ENCODE measurements at places on chromosomes 3 and 15. TPM values are rescaled to one million over a fixed set of nuclear protein-coding genes. Genes with fewer than 3 reads are reported as not detected.

The ITPKA gene
- not detected for total RNA-seq

The CACNA1D gene
- total RNA-seq, result not detected

The UROC1 gene
- total RNA-seq, result not detected

The FOXL2 gene
- total RNA-seq, result not detected

The PLA2G4E gene
- not detected for total RNA-seq

The TRIM59 gene
- 16.2 TPM for total RNA-seq

The EPHA6 gene
- not detected for total RNA-seq

GRCh38 chr3:111824351-111824750 is 34.7 kb upstream of the PHLDB2 start:
- H3K4me3 ChIP-seq, result no peak overlapping the region
- H3K4me1 ChIP-seq, result no peaks in the 10 kb centered on the region
- DNase-seq, result no peak
- no peaks in the 10 kb centered on the region for H3K36me3 ChIP-seq
- H3K27me3 ChIP-seq, result no peaks in the 10 kb centered on the region
- H3K27ac ChIP-seq, result no peak overlapping the region

DNA sequence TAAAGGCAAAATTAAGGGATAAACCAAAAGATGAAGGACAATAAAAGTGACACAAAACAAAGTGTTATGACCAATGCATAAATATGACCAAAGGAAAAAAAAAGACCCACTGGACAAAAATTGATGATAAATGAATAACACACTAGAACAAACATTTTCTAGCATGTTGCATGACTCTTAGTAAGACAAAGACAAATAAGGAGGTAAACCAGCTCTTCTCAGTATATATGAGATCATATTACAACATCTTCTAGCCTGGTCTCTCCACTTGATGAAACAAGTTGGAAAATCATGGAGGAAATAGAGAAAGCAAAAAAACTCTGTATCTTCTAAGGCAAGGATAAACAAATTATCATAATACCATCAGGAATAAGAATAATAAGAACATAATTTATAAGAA is 163.9 kb upstream of the GBE1 start:
- no peak for DNase-seq
- H3K36me3 ChIP-seq, result no peaks in the 10 kb centered on the region
- no peak overlapping the region for H3K27ac ChIP-seq

GRCh38 chr3:184156522-184156955 is 1.4 kb downstream of the DVL3 start:
- peak overlapping the region; percentile 90 for H3K4me3 ChIP-seq
- no peaks in the 10 kb centered on the region for H3K27me3 ChIP-seq
- no peak overlapping the region for H3K27ac ChIP-seq
- H3K4me1 ChIP-seq, result peaks cover 38% of the 10 kb centered on the region
- DNase-seq, result no peak
- no peaks in the 10 kb centered on the region for H3K36me3 ChIP-seq

DNA sequence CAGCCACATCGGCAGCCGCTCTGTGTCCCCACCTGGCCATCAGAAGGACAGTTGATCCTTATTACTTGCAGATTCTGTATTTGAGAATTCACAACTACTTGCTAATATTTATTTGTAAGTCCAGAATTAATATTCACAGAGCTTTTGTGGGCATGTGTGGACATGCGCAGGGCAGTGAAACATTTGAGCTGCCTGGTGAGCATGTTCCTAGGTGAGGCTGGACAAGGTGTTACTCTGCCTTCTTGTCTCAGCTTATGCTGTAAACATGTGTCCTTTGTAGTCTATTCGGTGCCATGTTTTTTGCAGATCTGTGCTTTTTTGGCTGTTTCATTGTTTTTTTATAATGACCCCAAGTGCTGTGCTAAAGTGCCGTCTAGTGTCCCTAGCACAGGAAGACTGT is 15.6 kb downstream of the FAH start:
- DNase-seq, result no peak
- H3K27me3 ChIP-seq, result no peaks in the 10 kb centered on the region
- H3K27ac ChIP-seq, result no peak overlapping the region
- H3K4me1 ChIP-seq, result no peaks in the 10 kb centered on the region

GRCh38 chr3:1179146-1179545 is 86.3 kb downstream of the CNTN6 start:
- H3K4me1 ChIP-seq, result no peaks in the 10 kb centered on the region
- no peak for DNase-seq
- H3K27me3 ChIP-seq, result no peaks in the 10 kb centered on the region
- no peak overlapping the region for H3K27ac ChIP-seq

GRCh38 chr15:35450492-35450891 is 95.5 kb downstream of the DPH6 start:
- no peak for DNase-seq
- H3K4me3 ChIP-seq, result no peak overlapping the region
- H3K27me3 ChIP-seq, result no peaks in the 10 kb centered on the region
- H3K36me3 ChIP-seq, result no peaks in the 10 kb centered on the region

- no peaks in the 10 kb centered on the region for H3K27me3 ChIP-seq
- H3K4me1 ChIP-seq, result no peaks in the 10 kb centered on the region
- no peak for DNase-seq
- H3K4me3 ChIP-seq, result no peak overlapping the region
Observed at GRCh38 chr3:144665567-144666053, 694.0 kb downstream of the DIPK2A start.

DNA sequence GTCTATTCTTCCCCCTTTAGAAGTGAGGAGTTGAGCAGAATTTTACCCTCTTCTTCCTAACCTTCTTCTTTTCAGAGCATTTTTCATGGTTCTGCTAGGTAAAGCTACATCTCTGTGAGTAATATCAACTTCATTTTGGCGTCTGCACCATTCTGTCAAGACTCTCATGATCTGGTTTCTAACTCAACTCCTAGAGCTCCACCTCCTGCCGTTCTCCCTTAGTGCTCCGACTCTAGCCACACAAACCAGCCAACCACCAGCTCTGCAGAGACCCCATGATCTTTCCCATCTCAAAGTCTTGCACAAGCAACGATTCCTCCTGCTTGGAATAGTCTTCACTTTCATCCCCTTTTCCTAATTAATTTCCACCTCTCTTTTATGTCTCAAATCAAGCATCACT is 193.9 kb upstream of the TMC3 start:
- no peak overlapping the region for H3K4me3 ChIP-seq
- H3K27me3 ChIP-seq, result no peaks in the 10 kb centered on the region
- DNase-seq, result no peak
- no peaks in the 10 kb centered on the region for H3K36me3 ChIP-seq
- no peak overlapping the region for H3K27ac ChIP-seq

- DNase-seq, result no peak
- no peaks in the 10 kb centered on the region for H3K36me3 ChIP-seq
- H3K4me1 ChIP-seq, result no peaks in the 10 kb centered on the region
- no peak overlapping the region for H3K4me3 ChIP-seq
- H3K27me3 ChIP-seq, result no peaks in the 10 kb centered on the region
- no peak overlapping the region for H3K27ac ChIP-seq
Observed at GRCh38 chr3:189721873-189722665, 90.9 kb downstream of the TP63 start.

GRCh38 chr3:126746395-126747177 is 42.5 kb downstream of the CHCHD6 start:
- no peak overlapping the region for H3K27ac ChIP-seq
- peaks cover 4% of the 10 kb centered on the region for H3K36me3 ChIP-seq
- no peak for DNase-seq
- no peak overlapping the region for H3K4me3 ChIP-seq
- no peaks in the 10 kb centered on the region for H3K4me1 ChIP-seq

DNA sequence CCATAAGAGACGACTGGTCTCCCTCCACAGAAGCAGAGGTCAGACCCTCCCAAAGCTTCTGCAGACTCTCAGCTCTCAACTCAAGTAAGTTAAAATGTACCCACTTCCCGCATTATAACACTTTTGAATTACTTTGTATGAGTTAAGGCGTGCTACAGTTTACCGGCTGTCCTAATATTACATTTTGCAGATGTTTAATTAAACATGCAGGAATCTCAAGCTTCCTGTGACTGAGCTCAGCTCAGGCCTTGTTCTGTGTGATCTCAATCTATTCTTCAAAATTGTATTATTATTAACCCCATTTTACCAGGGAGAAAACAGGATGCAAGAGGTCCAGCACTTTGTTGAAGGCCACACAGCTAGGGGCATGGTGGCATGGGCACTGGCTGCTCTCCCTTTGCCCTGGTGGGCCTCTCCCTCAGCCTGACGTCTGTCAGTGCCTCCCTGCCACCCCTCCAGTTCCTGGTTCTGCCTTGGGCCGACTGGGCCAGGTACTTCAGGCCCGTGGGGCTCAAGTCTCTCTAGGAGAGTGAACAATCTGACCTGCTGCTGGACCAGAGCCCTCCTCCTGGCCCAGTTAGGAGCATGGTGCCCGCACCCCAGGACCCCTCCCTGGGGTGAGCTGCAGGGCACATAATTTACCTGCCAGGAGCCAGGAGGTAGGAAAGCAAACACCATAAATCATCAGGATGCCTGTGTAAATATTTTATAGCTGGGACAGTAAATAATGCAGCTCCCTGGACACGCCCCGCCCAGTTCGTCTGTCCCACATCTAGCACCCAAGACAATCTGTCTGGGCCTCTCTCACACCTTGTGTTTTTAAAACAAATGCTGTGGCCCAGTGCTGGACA is 14.9 kb upstream of the RFT1 start:
- H3K4me3 ChIP-seq, result no peak overlapping the region
- no peaks in the 10 kb centered on the region for H3K36me3 ChIP-seq
- no peak for DNase-seq
- H3K27me3 ChIP-seq, result no peaks in the 10 kb centered on the region

- no peak overlapping the region for H3K27ac ChIP-seq
- peaks cover 12% of the 10 kb centered on the region for H3K4me1 ChIP-seq
- peaks cover under 1% of the 10 kb centered on the region for H3K36me3 ChIP-seq
- DNase-seq, result no peak
- H3K4me3 ChIP-seq, result no peak overlapping the region
- no peaks in the 10 kb centered on the region for H3K27me3 ChIP-seq
Observed at GRCh38 chr3:167729591-167729990, 5.1 kb downstream of the PDCD10 start.

GRCh38 chr15:27906802-27907201 is 192.3 kb downstream of the OCA2 start:
- H3K4me3 ChIP-seq, result no peak overlapping the region
- H3K4me1 ChIP-seq, result no peaks in the 10 kb centered on the region
- no peaks in the 10 kb centered on the region for H3K36me3 ChIP-seq
- no peak for DNase-seq
- H3K27me3 ChIP-seq, result no peaks in the 10 kb centered on the region

DNA sequence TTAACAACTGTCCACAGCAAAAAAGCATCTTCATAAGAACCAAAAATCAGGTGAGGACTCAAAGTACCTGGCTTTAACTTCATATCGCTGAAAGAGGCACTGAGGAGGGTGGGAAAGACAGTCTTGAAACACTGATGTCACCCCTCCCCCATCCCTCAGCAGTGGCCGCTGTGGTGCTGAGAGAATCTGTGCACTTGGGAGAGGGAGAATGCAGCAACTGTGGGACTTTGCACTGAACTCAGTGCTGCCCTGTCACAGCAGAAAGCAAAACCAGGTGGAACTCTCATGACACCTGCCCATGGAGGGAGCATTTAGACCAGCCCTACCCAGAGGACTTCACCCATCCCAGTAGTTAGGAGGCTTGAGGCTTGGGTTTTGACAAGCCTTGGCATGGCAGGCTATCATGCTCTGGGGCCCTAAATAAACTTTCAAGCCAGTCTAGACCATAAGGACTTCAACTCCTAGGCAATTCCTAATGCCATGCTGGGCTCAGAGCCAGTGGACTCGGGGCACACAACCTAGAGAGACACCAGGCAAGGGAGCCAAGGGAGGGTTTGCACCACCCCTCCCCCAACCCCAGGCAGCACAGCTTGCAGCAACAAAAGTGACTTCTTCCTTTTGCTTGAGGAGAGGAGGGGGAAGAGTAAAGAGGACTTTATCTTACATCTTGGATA is 6.1 kb upstream of the ZSCAN2 start:
- no peaks in the 10 kb centered on the region for H3K27me3 ChIP-seq
- no peak overlapping the region for H3K27ac ChIP-seq
- H3K4me1 ChIP-seq, result peaks cover 21% of the 10 kb centered on the region
- H3K4me3 ChIP-seq, result no peak overlapping the region
- no peaks in the 10 kb centered on the region for H3K36me3 ChIP-seq

DNA sequence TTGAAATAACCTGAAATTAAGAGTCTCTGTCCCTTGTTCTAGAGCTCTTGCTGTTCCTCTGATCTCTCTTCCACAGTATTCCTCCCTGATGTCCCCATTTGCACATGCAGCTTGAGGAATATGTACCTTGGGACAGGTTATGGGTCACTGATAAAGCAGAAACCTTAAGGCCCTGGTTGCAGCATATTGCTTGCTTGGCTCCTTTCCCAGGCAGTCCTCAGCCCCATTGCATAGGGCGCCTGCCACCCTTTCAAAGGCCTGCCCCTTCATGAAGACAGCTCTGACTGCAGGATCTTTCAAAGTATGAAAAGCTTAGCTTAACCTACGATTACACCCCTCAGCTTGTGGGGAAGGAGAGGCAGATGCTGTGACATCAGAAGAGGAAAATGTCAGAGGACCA is 51.6 kb downstream of the WDR76 start:
- DNase-seq, result no peak
- no peak overlapping the region for H3K4me3 ChIP-seq
- peaks cover 4% of the 10 kb centered on the region for H3K36me3 ChIP-seq
- H3K27me3 ChIP-seq, result no peaks in the 10 kb centered on the region
- no peak overlapping the region for H3K27ac ChIP-seq

DNA sequence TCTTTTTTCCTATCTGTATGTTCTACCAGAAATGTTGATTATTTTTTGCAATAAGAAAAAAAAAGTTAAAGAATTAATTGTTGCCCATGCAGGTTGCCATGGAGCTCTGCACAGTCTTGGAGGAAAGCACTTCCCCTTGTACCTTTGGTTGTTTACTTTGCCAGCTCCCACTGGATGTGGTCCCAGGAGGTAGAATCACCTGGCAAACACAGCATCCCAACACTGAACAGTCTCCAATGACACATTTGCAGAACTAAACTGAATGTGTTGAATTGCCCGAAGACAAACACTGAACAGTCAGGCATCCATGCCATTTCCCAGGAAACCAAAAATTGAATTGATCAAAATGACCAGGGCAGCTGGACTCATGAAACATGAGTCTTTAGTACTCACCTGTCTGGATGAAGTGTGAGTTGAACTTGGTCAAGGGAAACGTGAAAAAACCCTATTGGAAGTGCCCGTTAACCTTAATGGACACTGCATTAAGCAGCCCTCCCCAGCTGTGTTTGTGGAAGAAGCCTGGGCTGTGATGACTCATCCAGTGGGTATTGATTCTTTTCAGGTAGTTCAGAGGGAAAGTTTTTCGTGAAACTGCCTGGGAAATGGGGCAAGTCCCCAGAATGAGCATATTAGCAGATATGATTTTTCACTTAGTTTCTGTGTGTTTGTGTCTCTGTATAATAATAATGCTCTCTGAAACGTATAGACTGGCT is 284.7 kb upstream of the STT3B start:
- no peak overlapping the region for H3K4me3 ChIP-seq
- no peaks in the 10 kb centered on the region for H3K27me3 ChIP-seq
- H3K27ac ChIP-seq, result no peak overlapping the region
- no peaks in the 10 kb centered on the region for H3K36me3 ChIP-seq
- no peak for DNase-seq
- H3K4me1 ChIP-seq, result peaks cover 10% of the 10 kb centered on the region

- H3K27me3 ChIP-seq, result no peaks in the 10 kb centered on the region
- H3K4me3 ChIP-seq, result no peak overlapping the region
- no peaks in the 10 kb centered on the region for H3K4me1 ChIP-seq
- no peak for DNase-seq
- no peak overlapping the region for H3K27ac ChIP-seq
Observed at GRCh38 chr3:182837855-182838454, 44.7 kb downstream of the ATP11B start.

All from CD4-positive, alpha-beta T cell (primary cell).